Activated CD8-positive, alpha-beta memory T cell treated with anti-CD3 and anti-CD28 coated beads, Interleukin-2, amount 50 U/mL, for 48 hours (primary cell): ENCODE measurements at places on chromosomes 13 and 19.

DNA sequence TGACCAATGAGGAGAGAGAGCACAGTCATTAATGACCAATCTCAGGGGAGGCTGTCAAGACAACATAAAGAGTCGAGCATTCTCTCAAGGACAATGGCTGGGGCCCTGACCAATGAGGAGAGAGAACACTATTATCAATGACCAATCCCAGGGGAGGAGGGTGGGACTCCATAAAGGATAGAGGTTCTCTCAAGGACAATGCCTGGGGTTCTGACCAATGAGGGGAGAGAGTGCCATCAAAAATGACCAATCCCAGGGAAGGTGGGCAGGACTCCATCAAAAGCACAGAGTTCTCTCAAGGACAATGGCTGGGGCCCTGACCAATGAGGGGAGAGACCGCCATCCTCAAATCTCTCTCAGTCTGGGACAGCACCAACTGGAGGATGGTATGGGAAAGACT is 3.3 kb upstream of the KLK11 start:
- no peak for DNase-seq

DNA sequence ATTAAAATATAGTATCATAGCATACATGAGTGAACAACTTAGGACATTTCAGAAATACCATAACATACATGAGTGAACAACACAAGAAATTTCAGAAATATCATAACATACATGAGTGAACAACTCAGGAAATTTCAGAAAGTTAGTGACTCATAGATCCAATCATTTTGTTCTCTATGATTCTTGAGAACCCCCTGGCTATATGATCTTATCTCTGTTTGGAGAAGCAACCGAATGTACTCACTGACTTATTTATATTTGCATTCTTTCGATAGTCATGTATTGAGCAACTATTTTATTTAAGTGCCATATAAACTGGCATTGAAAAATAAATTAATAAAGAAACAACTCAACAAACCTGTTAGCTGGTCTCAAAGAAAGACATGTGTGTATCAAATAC is 251.1 kb downstream of the EFNB2 start:
- DNase-seq, result no peak

DNA sequence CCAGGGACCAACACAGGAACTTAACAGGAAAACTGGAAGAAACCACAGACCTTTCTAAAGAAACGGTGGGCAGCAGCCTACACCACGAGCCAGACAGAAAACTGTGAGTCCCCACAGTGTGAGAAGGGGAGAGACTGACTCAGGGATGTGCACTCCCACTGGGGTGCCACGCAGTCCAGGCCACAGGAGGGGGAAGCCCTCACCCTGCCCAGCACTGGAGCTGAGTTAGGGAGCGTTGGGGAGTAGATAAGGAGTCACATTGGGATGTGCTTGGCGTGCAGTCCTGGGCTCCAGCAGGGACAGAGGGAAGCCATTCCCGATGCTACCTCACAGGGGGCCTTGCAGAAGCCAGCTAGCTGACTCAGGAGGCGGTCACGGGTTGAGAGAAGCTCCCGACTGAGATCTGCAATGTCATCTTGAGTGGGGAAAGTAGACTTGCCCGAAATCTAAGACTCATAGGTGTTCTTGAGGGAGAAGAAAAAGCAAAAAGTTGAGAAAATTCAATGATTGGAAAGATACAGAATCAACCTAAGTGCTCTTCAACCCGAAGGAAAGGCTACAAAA is 17.3 kb downstream of the SIGLEC8 start:
- DNase-seq, result peak; percentile 84

DNA sequence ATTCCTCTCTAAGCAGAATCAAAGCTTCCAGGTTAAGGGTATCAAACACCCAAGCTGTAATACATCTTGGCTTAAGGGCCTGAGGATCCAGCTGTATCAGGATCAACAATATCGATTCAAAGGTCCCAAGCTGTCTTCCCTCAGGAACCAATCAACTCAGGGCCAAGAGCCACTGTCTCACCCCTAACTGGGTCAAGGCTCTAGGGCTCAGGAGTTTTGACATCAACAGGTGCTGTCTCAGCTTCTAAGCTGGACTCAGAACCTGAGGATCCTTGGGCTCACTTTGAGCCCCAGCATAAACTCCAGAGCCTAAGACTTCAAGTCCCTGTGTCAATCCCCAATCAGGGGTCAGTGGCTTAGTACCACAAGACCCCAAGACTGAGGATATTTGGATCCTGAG is 917 bp downstream of the FBXW9 start:
- DNase-seq, result no peak

DNA sequence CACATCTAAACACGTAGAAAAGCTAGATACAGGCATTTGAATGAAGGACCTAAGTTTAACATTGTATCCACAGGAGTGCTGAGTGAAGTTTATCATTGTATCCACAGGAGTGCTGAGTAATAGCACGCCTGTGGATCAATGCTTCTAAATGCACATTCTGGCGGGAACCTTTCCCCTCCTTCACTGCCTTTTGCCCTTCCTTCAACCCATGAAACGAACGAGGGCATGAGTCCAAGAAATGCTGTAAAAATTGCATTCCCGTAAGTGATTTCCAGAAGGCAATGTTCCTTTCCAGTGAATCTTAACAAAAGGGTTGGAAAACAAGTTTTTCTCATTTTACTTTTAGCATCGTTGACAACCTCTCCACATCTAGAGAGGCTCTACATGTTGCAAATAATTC is 88.1 kb downstream of the ZDHHC20 start:
- DNase-seq, result no peak

DNA sequence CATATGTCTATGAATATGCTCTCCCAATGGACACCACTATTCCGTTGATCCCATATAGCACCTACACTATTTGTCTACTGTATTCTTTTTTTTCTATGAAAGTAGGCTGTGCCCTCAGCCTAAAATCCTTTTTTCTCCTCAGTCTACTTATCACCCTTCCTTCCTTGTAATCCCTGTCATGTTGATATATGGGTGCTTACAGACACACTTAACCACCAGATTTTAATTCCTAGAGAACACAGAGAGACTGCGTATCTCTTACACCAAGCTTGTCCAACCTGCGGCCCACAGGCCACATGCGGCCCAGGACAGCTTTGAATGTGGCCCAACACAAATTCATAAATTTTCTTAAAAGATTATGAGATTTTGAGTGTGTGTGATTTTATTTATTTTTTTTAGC is 101.1 kb downstream of the ZAR1L start:
- no peak for DNase-seq

DNA sequence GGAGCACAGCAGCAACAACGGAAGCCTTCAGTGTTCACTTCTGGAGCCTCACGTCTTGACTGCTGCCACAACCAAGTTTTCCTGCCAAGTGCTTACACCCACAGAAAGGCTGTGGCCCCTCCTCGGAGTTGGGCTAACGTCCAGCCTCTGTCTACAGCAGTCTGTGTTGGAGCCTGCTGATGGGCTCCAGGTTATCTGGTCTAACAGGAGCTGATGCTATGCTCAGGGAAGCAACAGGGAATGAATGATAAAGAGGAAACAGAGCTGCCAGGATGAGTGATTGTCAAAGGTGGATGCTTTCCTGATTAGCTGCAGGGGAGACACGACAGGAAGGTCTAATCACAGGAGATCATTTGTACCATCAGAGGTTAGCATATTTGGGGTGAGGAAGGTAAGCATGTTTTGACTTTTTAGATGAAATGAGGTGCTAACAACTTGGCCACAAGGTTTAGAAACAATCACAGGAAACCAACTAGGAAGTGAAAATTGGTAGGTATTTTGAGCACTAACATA is 53.8 kb upstream of the RCBTB2 start:
- DNase-seq, result no peak

- peak; percentile 61 for DNase-seq
Measured at GRCh38 chr19:41265395-41266153, 1.4 kb downstream of the HNRNPUL1 start.

DNA sequence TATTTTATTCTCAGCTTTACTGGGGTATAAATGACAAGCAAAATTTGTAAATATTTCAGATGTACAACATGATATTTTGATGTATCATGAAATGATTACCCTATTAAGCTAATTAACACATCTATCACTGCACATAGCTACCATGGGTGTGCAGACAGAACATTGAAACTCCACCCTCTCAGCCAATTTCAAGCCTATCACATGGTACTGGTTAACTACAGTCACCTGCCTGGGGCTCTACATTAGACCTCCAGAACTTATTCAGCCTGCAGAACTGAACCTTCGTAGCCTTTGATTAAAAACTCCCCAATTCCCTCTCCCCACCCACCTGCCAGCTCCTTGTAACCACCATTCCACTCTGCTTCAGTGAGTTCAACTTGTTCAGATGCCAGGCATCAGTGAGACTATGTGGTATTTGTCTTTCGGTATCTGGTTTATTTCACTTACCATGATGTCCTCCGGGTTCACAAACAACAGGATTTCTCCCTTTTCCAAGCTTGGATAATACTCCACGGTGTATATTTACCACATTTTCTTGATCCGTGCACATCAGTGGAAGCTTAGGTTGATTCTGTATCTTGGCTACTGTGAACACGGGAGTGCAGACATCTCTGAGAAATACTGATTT is 19.2 kb downstream of the RAB20 start:
- no peak for DNase-seq

DNA sequence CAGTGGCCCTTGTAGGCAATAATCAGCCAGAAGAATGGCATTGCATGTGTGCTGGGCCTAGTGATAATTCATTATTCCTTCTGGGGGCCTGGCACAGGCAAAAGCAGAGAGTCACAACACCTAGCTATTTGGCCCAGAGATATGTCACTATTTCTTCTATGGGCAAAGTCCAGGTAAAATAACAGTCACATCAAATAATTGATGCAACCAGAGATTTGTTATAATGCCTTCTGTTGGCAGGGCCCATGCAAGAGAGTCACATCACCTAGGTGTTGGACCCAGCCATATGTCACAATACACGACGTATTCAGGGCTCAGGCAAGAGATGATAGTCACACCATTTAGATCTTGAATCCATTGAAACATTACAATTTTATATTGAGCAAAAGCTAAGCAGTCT is 66.1 kb downstream of the ZNF726 start:
- DNase-seq, result no peak

GRCh38 chr19:33376941-33377557 is 3.5 kb downstream of the CEBPG start:
- DNase-seq, result no peak

DNA sequence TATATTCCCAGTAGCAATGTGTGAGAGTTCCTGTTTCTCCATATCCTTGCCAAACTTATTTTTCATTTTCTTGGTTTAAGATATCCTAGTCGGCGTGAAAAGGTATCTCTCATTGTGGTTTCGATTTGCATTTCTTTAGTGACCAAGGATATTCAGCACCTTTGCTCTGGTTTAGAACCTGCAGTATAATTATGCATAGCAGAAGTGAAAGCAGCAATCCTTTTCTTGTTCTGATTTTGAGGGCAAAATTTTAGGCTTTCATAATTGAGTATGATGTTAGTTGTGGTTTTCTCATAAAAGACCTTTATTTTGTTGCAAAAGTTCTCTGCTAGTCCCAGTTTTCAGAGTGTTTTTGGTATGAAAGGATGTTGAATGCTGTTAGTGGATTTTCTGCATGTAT is 491.0 kb downstream of the FGF9 start:
- DNase-seq, result no peak

GRCh38 chr13:78376033-78376432 is 227.3 kb downstream of the POU4F1 start:
- DNase-seq, result no peak

- DNase-seq, result no peak
Measured at GRCh38 chr13:31350560-31350959, 150.8 kb downstream of the B3GLCT start.

DNA sequence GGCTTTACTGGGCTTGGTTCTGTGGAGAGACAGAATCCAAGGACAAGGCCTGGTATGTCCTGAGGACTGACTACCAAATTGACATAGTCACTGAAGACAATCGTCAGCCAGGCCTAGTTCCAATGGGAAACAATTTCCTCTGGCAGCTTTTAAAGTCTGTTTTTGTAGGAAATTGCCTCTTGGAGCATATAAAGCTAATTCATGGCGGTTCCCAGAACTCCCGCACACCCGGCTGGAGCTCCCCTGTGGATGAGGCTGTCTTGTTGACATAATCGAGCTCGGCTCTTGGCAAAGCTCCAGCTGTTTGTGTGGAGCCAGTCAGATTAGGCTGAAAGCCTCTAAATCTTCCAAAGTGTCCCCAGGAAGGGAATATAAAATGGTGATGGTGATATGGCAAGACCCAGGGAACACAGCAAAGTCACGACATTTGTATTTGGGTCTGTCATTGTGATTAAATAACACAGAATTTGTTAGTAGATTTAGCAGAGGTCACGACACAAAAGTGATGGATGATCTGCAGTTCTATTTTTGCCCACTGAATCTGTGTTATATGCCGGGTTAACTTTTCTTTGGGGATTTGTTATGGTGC is 395.0 kb downstream of the PCDH9 start:
- no peak for DNase-seq

- DNase-seq, result no peak
Measured at GRCh38 chr19:45900738-45901431, 1.5 kb downstream of the MYPOP start.

- DNase-seq, result no peak
Measured at GRCh38 chr13:81138353-81138980, 797.5 kb upstream of the SPRY2 start.

- no peak for DNase-seq
Measured at GRCh38 chr13:21050288-21051197, 10.8 kb downstream of the LATS2 start.
